ENCODE measurements at places on chromosomes 11 and 22.
A peak's percentile ranks its signal among the peaks of the same experiment; 100 is the strongest.

DNA sequence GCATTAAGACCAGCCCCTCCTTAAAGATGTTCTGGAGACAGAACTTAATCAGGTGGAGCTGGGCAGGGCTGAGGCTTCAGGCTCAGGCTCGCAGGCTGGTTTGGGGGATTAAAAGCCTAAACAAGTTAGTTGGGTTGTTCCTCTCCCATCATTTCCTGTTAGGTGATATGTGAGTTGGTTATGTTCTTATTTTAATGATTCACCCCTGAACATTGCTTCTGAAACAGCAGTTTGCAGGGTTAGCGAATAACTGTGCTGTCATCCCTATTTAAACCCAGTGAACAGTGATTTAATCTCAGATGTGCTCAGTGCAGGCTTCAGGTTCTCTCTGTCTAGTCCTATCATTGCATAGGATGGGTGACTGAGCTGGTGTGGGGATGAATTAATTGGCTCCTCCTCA lies 47.4 kb upstream of the BIRC3 start:
- no peak for DNase-seq

DNA sequence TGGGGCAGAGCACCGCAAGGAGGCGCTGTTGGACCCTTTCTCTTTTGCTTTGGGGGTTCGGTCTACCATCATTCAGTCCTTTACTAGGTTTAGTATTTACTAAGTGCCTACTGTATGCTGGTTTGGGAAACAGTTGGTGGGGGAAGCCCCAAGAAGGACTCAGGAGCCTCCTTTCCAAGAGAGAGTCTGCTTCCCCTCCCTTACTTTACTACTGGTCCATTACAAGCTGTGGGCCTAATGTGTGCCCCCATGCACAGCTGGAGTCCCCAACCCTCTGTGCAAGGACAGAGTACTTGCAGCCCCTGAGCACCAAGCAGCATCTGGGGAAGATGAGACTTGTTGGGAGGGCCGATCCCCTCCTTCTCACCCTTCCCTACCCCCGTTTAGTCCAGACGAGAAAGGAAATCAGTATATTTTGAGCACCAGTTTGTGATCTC lies 876 bp upstream of the UBE2L6 start:
- DNase-seq: no peak

GRCh38 chr11:72217841-72218240 lies 1.2 kb downstream of the FOLR2 start:
- no peak for DNase-seq

GRCh38 chr22:28963362-28963761 lies 80.0 kb downstream of the ZNRF3 start:
- DNase-seq: no peak

- no peak for DNase-seq
Measured at GRCh38 chr11:69491071-69492031, 9.9 kb downstream of the LINC01488 start.

- DNase-seq: no peak
Measured at GRCh38 chr11:45906096-45906682, 882 bp downstream of the FREY1 start.

GRCh38 chr11:65317025-65317786 lies 2.5 kb downstream of the CDC42EP2 start:
- DNase-seq: peak; percentile 74

GRCh38 chr11:44926036-44926435 lies 24.6 kb downstream of the TP53I11 start:
- no peak for DNase-seq

- no peak for DNase-seq
Measured at GRCh38 chr11:101863361-101863760, 51.4 kb upstream of the CEP126 start.

DNA sequence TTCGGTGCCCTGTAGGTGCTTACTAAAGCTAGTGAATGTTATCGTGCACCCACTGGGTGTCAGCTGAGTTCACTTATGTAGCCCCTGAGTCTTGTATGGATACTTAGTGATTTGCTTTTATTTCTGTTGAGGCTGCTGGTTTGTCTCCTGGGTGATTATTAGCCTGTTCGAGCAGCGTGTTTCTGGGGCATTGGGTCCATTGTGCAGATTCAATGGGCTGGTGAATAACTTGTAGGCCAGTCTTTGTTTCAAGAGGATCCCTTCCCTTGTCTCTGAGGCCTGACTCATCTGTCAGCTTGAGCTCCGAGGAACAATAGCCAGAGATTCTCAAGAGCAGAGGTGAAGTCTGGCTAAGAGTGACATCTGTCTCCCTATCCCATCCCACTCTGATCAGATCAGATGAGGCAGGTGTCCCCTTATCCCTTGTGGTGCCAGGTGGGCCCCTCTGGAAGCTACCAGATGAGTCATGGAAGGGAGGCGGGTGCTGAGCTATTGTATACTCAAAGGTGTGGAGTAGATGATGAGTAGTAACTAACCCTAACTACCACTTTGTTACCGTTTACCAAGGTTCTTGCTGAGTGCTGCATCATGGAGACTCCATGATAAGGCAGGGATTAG lies 3.7 kb downstream of the MIAT start:
- no peak for DNase-seq

GRCh38 chr11:100684101-100685065 lies 2.7 kb upstream of the ARHGAP42 start:
- DNase-seq: no peak

DNA sequence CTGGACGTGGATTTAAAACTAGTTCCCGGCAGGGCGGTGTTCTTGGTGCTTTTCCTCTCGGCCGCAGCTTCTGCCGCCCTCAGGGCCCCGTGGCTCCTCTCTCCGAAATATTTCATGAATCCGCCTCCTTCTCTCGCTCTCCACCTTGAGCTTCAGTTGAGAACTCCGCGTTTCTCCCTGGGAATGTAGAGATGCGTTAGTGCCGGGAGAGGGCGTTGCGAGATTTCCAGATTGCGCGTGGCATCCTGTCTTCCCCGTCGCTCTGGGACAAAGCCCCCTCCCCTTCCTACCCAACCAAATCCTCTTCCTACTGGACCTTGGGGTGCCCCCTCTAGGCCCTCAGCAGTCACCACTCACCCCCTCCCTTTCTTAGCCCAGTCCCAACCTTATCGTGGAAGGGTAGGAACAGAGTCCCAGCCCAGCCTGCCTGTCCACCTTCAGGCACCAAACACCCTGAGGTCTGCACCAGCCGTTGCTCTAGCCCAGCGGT lies 15.5 kb upstream of the RAC2 start:
- DNase-seq: peak; percentile 31

DNA sequence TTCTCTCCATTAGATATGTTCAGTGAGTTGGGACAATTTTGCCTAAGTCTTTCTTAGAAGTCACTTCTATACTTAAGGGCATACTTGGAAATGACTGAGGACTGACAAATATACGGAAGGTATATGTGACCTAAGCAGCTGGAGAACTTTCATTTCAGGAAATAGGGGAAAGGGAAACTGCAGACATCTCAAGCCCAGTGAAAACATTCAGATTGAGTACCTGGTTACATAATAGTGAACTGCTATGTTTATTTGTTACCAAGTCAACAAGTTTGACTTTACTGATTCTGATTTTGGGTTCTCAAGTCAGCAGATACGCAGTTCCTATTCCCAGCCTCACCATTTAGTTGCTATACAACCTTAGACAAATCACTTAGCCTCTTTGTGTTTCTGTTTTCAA lies 1173.9 kb downstream of the LRRC4C start:
- no peak for DNase-seq

- no peak for DNase-seq
Measured at GRCh38 chr11:20154381-20154780, 5.9 kb downstream of the DBX1 start.

DNA sequence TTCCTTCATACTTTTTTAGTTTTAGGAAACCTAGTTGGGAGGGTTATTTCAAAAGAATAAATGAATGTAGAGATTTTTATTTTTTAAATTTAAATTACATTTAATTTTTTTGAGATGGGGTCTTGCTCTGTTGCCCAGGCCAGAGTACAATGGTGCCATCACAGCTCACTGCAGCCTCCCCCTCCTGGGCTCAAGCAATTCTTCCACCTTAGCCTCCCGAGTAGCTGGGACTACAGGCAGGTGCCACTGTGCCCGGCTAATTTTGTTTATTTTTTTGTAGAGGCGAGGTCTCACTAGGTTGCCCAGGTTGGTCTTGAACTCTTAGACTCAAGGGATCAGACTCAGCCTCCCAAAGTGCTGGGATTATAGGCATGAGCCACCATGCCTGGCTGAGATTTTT lies 32.6 kb downstream of the ZNRF3 start:
- DNase-seq: no peak

DNA sequence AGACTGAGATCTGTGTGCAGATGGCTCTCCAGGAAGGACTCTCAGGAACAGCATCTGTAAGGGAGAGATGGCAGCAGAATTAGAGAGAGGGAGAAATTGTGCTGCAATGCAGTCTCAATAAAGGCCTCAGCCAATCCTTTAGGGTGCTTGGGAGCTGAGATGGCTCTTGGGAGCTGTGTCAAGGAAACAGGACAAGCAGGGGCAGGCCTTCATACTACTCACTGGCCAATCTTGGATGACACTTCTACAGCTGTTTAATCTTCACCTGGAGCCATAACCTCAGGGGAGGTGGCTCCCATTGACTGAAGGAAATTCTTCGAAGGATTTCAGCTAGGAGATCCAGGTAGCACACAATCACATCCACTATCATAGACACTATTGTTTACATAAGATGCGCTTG lies 10.0 kb downstream of the OR5B21 start:
- DNase-seq: no peak

- peak; percentile 49 for DNase-seq
Measured at GRCh38 chr11:8263769-8264410, at the start of gene LMO1. Gene LMO1, minus strand, starts transcription at chr11:8263878. Its CDS starts 516 bp downstream, at chr11:8263362.

DNA sequence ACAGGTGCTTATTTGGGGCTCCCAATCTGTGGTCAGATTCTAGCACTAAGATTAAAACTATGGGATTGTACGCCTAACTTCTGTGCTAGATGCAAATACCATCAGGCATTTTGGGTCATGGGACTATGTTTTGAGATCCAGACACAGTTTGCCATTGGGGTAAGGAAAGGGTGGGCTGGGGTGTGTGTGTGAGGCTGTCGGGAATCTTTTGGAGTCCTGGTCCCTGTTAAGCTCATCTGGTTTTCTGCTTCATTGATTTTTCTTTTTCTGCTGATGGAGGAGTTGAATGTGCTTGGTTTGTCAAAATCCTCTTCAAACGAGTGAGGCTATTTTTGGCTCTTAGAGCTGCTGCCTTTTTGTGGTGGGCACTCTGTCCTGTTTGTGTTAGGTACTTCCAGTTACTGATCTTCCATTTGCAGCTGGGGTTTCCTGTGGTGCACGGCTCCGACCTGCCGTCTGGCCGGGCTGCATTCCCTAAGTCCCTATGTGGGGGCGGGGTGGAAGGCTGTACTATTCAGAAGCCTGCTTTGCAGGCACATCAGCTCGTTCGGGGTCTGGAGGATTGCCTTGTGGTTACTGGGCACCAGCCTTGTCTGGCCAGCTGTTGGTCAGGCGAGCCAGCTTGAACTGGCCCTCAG lies 2.9 kb downstream of the BCR start:
- no peak for DNase-seq

- no peak for DNase-seq
Measured at GRCh38 chr11:95486466-95486865, 255.5 kb upstream of the SESN3 start.

- no peak for DNase-seq
Measured at GRCh38 chr22:19815093-19815822, 39.4 kb downstream of the GNB1L start.

GRCh38 chr22:27148886-27149470 lies 491.6 kb downstream of the MIAT start:
- no peak for DNase-seq

- DNase-seq: no peak
Measured at GRCh38 chr11:133041181-133041580, 491.1 kb downstream of the OPCML start.

DNA sequence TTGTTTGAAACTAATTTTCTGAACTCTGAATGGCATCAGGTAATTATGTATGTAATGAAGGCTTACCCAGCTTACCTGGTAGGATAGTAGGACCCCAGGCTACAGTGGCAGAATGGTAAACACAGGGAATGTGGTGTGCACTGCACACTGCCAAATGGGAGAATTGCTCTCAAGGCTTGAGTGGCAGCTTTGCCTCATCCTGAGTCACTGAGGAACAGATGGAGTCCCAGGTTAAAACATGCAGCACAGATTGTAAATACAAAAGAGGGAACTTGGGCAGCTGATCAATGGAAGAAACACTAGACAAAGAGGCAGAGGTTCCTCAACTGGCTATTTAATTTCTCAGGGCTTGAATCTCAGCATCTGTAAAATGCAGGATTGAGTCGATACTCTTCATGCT lies 24.4 kb downstream of the GPR83 start:
- no peak for DNase-seq

- DNase-seq: no peak
Measured at GRCh38 chr11:537622-538430, 499 bp downstream of the LRRC56 start.

GRCh38 chr22:33328789-33329296 lies 270.7 kb upstream of the SYN3 start:
- no peak for DNase-seq

- DNase-seq: no peak
Measured at GRCh38 chr22:36635483-36635882, 68.1 kb downstream of the CACNG2 start.

DNA sequence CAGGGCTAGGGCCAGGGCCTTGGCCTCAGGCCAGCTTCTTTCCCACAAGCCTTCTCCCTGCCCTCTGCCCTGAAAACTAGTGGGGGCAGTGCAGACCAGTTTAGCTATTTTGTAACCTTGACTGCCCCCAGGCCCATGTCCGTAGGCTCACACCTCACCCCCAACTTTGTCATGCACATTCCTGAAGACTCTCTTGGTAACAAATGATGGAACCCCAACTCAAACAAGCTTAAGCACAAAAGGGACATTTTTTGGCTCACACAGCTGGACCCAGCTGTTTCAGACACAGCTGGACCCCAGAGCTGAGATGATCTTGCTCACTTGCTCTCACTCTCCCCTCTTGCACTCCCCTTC lies 46.6 kb downstream of the KCNQ1OT1 start:
- DNase-seq: no peak

DNA sequence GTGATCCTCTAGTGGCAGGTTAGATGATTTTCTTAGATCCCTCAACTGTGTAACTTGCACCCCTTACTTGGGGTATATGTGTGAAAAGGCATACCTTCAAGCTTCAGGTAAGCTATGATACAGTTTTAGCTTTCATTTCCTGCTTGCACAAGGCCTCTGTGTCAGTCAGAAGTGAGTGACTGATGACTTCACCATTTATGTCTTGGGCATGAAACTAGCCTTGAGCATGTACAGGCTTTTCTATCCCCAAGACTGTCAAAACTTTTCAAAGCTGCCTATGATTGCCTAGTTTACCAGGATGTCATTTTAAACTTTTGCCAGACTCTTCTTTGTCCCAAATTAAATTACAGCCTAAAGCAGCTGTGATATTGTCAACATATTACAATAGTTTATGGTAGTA lies 286.1 kb upstream of the CNTN5 start:
- no peak for DNase-seq

GRCh38 chr11:1745701-1746320 lies 4.6 kb downstream of the IFITM10 start:
- no peak for DNase-seq

- DNase-seq: peak; percentile 94
Measured at GRCh38 chr11:126115816-126116331, 53.2 kb upstream of the CDON start.

- no peak for DNase-seq
Measured at GRCh38 chr11:95442531-95443050, 211.6 kb upstream of the SESN3 start.

- no peak for DNase-seq
Measured at GRCh38 chr11:75577207-75577606, 15.2 kb downstream of the SERPINH1 start.

GRCh38 chr11:81345609-81346008 lies 1388.1 kb downstream of the FAM181B start:
- DNase-seq: peak; percentile 59

- no peak for DNase-seq
Measured at GRCh38 chr11:112538534-112539280, 278.0 kb upstream of the PLET1 start.

All from large intestine (tissue), 12 donors.